Activated gamma-delta T cell treated with anti-CD3 and anti-CD28 coated beads, Interleukin-2, amount 50 U/mL, for 16 hours (primary cell): ENCODE measurements at places on chromosomes 5 and 9.

DNA sequence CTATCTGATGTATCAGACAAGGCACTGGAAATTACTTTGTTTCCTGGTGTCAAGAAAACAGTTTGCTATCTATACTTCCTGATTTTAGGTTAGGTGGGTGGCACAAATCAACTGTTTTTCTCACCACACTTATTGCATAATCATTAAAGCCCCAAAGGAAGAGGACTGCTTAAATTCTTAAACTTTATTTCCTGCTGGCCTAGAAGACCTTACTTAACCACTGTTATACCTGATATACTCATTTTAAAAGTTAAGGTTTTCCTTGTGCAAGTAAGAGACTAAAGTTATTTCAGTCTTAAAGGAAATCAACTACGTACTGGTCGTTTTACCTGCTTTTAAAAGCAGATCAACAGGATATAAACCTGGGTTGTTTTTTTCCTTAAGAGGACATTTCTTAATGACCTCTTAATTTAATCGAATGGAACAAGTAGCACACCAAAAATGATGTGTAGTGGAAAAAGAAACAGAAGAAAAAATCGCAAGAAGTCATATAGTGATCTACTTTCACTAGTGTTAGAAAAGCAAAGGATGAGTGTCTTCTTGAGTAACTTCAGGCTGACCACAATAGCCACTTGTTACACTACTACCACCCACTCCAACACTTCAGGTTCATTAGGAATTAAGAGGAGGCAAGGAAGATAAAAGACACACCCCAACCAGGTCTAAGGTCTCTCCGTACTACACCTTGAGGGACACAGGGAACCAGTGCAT, 974 bp downstream of the CLINT1 start:
- DNase-seq = no peak

DNA sequence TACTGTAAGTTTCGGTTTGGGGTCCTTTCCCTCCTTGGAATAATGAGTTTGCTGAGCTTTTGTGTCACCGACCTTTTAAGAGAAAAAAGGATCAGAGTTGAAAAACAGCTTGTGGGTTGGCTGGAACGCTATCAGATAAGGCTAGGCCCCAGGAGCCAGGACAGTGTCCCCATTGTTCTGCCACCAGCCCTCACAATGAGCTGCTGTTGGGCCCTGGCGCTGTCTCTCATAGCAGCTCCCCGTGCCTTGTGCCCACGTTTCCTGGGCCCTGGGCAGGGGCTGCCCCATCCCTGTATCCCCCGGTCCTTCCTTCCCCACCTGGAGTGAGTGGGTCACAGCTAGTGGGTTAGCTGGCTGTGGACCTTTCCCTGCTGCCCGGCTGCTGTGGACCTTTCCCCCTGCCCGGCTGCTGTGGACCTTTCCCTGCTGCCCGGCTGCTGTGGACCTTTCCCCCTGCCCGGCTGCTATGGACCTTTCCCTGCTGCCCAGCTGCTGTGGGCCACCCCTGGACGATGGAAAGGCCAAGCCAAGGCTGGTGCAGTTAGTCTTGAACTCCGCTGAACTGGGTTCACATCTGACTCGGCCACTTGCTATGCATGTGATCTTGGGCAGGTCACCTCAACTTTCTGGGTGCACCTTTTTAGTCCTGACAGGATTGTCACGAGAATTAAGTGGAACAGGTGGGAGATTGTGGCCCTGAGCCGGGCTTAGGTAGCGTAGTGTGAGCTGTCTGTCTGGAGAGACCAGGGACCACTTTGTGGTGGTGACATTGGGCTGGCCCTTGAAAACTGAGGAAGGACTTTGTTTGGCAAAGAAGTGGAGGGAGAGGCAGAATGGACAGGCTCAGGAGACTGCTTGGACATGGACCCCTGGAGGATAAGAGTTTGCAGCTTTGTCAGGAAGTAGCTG, 99.5 kb downstream of the DAB2IP start:
- DNase-seq = no peak

DNA sequence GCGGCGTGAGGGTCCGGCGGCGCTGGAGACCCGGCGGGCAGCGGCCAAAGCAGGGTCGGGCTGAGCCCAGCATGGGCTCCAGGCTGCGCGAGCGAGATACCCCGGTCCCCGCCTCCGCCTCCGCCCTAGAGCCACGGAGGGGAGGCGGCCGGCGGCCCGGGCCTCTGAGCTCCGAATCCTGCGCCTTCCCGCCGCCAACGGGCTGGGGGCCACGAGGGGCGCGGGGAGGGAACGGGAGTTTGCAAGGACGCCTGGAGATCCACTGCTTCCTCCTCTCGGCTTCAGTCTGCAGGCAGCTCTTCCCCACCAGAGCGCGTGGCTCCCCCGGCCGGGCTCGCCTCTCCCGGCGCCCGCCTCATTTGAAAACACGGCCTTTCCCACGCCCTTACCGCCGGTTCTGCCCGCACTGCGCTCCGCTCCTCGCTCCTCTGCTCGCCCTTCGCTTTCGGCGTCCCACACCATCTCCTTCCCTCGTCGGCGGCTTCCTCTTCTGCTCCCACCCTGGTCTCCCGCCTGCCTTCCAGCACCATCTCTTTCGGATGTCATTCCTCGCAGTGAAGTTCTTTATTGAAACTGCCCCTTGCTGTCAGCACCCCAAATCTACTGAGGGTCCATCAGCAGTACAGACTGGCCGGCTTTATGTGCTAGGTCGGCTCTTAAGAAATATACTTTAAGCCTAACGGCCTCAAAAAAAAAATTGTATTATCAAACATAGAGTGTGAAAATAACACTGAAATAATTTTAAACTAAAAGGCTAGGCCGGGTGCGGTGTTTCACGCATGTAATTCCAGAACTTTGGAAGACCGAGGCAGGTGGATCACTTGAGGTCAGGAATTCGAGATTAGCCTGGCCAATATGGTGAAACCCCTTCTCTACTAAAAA, 105.0 kb upstream of the FAM120A start:
- DNase-seq = no peak

DNA sequence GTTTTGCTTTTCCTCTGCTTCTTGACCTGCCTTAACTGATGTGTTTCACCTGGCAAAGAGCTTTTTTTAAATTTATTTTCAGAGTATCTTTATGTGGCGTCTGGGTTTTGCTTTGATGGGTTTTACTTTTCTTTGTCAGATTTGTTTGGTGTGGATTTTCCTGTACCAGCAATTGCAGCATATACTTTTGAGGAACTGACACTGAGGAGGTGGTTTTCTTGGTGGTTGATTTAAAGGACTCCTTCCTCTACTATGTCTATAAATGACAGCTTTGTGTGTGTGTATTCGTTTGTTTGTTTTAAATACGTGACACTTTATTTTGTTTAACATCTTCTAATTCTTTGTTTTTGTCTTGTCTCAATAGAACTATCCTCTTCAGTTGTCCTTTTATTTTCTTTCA, 1071.9 kb upstream of the ARRDC3 start:
- no peak for DNase-seq

GRCh38 chr9:104078596-104078995, 15.5 kb upstream of the SMC2 start:
- DNase-seq = no peak

DNA sequence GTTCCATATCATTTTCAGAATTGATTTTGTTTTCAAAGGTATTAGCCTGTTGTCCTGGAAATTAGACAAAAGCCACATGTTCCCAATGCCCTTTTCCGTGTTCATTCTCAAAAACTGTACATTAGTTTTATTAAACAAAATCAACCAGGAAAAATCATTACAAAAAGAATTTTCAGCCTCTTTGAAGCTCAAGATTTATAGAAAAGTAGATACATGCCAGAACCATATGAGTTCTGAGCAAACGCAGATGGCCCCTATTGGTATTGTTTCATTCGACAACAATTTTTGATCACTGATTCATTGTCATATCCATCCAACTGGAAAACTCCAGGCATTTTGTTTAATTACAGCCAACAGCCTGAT, 148.5 kb upstream of the GRAMD2B start:
- no peak for DNase-seq

DNA sequence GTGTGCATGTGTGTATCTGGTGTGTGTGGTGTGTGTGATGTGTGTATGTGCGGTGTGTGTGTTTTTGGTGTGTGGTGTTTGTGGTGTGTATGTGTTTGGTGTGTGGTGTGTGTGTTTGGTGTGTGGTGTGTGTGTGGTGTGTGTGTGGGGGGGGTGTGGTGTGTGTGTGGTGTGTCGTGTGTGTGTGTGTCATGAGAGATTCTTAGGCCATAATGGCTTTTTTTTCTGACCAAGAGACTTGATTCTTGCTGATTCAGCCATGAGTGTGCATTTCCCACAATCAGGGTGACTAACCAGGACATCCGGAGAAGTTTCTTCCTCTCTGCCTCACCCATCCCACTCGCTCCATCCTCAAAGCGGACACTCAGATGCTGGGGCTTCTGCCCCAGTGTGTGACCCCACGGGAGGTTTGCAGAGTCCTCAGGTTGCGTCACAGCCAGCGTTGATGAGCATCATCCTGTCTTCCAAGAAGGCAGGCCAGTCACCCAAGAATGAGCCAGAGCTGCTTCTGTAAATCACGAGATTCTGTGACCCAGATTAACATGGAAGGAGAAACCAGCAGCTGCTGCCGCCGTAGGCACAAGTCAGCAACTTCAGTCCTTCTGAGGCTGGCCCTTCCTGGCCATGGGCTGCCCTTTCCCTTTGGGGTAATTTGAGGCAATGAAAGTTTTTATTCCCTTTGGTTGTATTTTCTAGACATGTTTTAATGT, 12.5 kb upstream of the CTSL start:
- no peak for DNase-seq
